ENCODE measurements at places on chromosomes 3 and 15.
A peak's percentile ranks its signal among the peaks of the same experiment; 100 is the strongest.

DNA sequence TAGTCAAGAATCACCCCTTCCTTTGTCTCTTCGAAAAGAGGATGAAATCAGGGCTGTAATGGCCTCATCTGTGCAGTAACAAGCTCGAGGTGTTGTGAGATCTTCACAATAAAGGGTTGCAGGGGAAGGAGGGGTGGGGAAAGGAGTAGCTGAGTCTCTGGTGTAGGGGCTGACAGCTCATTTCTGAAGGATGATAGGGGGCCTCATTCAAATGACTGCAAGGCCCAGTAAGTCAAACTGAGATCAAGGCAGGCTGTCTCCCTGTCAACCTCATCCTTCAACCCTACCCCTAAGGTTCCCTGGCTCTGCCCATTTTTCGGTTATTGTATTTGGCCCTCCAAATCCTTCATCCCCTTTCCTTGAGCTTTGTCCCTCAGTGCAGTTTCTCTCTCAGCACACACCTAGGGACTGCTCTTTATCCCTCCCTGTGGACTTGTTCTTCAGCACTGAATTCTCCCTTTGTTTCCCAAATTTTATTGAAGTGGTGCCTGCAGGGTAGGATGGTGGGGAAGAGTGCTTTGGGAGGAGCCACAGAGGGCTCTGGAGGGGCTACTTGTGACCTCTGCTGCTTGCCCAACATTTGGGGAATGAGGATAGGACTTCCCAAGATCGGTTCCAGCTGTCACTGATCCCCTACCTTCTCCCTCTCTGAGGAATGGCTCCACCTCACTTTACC is 38.1 kb downstream of the ZNF589 start:
- DNase-seq: no peak

- no peak for DNase-seq
Measured at GRCh38 chr3:8550611-8551010, 49.0 kb downstream of the LMCD1 start.

DNA sequence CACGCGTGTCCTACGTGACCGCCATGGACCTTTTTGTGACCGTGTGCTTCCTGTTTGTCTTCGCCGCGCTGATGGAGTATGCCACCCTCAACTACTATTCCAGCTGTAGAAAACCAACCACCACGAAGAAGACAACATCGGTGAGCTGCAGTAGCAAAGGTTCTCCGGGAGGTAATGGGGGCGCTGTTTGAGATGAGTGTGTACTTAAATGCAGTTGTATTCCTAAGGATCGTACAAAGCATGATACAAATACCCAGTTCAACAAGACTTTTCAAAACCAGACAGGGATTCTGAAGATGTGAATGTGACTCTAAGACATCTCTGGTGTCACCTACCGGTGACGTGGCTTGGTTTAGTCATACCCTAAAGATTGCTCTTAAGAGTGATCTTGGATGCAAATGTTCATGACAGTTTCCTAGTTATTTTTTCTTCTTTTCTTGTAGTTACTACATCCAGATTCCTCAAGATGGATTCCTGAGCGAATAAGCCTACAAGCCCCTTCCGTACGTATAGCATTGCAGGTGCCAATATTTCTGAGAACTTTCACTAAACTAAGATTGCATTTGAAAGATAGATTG is 556.6 kb downstream of the GABRG3 start:
- DNase-seq: no peak

- no peak for DNase-seq
Measured at GRCh38 chr3:141070727-141071357, 19.7 kb downstream of the SPSB4 start.

DNA sequence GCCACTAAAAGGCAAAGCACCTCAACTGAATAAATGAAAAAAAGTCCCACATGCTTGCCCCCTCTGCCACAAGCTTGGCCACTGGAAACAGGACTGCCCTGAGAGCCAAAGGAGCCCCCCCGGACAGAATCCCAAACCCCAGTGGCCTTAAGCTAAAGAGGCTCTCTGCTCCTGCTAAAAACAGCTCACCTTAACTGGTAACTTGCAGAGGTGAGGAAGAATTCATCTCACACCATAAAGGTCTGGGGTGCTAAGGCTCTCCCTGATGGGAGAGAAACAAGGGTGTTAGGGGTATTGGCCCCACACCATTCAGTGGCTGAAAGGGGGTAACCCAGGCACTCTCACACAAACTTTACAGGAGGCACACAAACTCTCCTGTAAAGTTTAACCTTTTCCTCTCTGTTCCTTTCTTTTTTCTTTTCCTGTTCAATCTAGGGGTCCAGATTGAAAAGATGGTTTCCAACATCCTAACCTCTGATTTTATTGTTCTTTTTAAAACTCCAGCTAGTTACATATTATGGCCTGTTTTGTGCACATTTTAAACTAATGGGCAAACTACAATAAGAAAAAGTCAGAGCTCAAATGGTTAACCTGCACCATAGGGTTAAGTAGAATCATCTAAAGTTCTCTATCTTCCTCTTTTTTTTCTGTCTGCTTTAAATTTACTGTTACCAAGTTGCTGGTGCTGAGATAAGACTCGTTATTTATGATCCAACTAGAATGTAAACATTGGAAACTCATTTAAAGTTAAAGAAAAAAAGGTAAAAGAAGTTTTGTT is 19.9 kb downstream of the TRANK1 start:
- no peak for DNase-seq

DNA sequence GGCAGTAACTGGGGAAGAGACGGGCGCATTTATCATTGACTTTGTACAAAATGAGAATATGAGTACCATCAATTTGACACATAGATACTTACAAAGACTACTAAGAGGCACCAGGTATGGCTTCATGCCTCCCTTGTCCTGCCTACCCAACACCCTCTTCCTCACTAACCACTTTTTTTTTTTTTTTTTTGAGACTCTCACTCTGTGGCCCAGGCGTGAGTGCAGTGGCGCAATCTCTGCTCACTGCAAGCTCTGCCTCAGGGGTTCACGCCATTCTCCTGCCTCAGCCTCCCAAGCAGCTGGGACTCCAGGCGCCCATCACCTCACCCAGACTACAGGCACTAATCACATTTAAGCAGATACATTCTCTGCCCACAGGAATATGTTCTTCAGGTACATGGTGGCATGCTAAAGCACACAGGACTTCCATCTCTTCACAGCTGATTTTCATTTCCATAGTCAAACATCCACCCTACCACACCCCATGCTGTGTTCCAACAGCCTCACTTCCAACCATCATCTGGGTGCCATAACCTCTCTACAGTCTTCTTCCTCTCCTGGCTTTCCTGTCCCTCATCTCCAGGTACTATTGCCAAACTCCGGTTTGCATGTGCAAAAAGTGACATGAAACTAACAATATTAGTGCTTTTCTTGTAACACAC is 41.7 kb downstream of the RAB27A start:
- no peak for DNase-seq

GRCh38 chr15:65130941-65131340 is 2.7 kb downstream of the PDCD7 start:
- no peak for DNase-seq

DNA sequence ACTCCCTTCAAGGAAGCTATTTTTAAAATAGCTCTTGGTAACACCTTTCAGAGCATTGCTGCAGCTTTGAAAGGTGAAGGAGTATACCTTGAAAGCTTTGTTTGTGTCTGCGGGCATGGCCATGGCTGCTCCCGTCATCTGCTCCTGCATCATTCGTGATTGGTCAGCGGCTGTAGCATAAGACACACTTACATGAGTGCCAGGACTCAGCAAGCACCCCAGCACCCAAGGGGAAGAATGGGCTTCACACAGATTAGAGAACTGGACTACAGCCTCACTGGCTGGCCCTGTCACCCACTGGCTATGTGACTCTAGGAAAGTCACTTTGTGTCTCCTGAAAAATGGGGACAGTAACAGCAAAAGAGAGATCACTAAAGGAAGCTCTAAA is 17.0 kb downstream of the EMC3 start:
- DNase-seq: no peak

DNA sequence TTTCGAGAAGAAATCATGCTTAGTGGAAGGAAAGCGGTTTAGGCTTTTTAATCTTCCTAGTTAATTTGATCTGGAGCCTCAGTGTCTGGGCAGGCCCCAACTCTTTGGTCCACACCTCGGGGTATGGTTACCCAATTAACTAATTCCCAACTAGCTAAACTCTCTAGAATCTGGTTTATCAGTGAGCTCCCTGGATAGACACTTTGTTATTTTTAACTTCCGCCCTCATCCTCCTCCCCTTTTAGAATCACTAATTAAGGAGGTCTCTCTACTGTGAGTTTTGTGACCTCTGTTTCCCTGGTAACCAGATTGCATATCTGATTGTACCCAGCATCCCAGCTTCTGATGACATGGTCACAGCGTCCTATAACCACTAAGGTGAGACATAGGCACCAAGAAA is 112.2 kb downstream of the RARB start:
- no peak for DNase-seq

GRCh38 chr3:159451482-159451881 is 537.2 kb upstream of the IL12A start:
- no peak for DNase-seq

DNA sequence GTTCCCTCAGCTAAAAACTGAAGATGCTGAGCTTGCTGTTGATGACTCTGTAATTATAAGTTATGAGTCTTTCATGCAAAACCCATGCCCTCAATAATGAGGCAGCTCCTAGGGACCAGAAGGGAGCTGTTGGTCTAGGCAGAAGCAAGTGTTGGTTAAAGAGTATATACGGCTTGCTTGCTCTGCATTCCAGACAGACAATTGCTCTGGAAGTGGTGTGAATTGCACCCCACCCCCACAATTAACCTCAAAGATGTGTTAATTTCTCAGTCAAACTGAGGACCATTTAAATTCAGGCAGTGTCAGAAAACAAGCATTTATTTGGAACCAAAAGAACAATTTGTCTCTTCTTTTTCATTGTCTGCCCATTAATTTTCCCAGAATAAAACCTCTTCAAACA is 163.5 kb upstream of the EOMES start:
- no peak for DNase-seq

DNA sequence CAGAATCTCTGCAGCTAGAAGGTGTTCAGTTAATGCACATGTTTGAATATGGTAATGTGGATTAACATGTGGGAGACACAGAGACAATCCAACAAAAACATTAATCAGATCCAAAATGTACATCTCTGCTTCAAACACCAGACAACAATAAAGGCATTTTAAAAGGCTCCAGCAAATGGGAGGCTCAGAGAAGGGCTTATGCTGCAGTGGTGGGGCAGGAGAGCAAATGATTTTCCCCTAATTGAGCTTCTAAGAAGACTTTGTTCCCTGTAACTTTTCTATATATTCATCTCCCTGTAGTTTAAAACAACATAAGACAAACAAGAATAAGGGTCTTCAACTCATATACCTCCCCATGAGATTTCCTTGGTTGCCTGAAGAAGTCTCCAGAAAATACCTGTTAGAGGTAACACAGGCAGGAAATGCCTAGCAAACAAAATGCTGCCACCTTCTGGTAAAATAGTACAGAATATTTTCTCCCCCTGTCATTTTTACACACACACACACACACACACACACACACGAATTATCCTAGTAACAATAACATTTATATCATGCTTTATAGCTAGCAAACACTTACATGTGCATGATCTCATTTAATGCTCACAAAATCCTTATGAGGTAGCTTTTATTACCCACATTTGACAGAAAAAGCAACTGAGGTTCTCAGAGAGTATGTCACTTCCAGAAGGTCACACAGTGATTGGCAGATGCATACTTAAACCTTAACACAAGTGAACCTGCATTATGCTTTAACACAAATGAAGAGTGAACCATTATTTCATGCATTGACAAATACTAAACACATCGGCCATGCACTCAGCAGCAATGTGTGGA is 123.4 kb upstream of the MB21D2 start:
- peak; percentile 20 for DNase-seq

- no peak for DNase-seq
Measured at GRCh38 chr3:192435241-192435640, 292.1 kb downstream of the FGF12 start.

DNA sequence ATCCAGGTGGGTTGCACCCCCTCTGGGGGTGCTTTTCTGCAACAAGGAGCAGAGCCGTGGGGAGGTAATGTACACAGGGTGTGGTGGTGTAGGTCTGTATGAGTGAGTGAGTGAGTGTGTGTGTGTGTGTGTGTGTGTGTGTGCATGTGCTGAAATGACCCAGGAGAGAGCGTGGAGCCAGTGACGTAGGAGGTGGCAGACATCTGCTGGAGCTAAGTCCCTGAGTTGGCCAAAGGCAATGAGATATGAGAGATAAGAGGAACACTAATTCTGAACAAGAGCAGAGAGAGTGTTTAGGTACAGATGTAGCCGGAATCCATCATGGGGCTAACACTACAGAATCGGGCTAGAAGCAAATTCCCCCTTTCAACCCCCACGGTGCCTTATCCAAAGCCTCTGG is 27.6 kb downstream of the BDH1 start:
- no peak for DNase-seq

DNA sequence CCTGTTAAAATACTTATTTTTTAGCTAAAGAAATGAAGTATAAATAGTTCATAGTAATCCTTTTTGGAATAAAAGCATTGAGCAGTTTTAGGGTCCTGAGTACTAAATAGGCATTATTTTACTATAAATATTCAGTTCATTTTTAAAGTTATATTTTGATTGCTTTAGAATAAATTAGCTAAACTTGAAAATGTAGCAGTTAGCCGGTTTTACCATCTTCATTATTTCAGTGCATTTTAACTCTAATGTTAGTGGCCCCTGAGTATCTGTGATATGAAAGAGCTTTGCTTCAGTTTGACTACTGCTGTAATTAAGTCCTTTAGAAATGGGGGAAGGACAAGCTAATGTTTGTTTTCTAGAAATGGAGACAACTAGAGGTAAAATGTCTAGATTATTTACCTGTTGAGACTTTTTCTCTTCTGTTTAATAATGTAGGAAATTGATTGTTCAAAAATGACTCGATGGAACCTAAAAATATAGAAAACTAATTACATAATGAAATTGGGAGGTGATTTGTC is 3.6 kb downstream of the SMC4 start:
- no peak for DNase-seq

- DNase-seq: no peak
Measured at GRCh38 chr15:39792844-39793335, 10.2 kb upstream of the FSIP1 start.

GRCh38 chr3:172132721-172133311 is 93.4 kb downstream of the FNDC3B start:
- no peak for DNase-seq

DNA sequence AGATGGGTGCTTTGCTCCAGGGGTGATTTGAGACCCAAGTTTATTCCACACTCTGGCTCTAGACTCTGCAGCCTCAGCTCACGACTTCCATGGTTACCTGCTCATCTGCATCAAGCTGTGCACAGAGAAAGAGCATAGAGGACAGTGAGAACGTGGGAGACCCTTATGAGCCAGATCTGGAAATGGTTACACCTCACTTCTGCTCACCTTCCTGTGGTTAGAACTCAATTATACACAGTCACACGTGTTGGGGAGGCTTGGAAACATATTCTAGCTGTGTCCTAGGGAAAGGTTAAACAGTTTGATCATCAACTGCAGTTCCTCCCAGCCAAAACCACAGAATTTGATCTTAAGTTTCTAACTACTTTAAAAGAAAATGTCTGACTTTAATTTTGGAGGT is 1.8 kb downstream of the FETUB start:
- DNase-seq: no peak

DNA sequence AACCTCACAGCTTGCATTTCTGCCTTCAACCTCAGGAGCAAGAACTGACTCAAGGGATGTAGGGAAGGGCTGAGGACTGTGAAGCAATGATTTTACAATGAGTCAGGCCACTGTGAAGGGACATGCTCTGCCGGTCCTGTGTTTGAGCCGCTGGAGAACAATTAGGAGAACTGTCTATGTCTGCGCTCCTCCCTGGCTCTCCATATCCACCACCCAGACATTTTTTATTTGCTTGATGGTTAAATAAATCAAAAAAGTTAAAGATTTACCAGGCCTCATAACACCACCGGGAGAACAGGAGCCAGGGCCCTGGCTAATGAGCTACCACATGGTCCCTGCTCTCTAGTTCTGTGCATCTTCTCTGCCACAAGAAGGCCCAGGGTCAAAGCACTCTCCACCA is 29.6 kb downstream of the SEC61A1 start:
- no peak for DNase-seq
